ENCODE measurements at places on chromosomes 5 and 9. TPM values are rescaled to one million over a fixed set of nuclear protein-coding genes. Genes with fewer than 3 reads are reported as not detected.

The NR4A3 gene
- 2.1 TPM for total RNA-seq

The RMRP gene
- 18,533 TPM for total RNA-seq

- H3K4me3 ChIP-seq = no peak overlapping the region
- no peak for DNase-seq
- no peaks in the 10 kb centered on the region for H3K27me3 ChIP-seq
- no peaks in the 10 kb centered on the region for H3K4me1 ChIP-seq
- no peaks in the 10 kb centered on the region for H3K36me3 ChIP-seq
- no peak overlapping the region for H3K27ac ChIP-seq
Measured at GRCh38 chr5:36073595-36074216, 7.0 kb upstream of the UGT3A2 start.

DNA sequence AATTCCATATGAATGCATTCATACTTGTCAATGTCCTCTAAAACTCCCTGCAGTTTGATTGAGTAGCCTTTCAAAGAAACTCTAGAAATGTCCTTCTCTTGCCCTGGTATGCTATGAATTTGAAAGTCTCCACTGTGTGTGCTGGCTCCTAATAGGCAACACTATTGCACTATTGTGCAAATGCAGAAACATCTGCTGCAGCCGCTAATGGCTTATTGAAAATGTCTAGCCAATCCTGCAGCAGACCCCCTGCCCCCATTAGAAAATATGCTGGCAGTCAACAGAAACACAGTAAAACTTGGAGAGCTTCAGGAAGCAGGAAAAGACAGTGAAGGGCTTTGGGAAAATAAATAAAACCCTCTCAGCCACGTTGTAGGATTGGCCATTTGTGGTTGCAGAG, 87.3 kb upstream of the GRAMD2B start:
- H3K27me3 ChIP-seq = no peaks in the 10 kb centered on the region
- no peak for DNase-seq
- no peak overlapping the region for H3K4me3 ChIP-seq
- no peaks in the 10 kb centered on the region for H3K4me1 ChIP-seq

The LCN1 gene
- not detected for total RNA-seq

The NR5A1 gene
- total RNA-seq = 0.18 TPM

The DDX4 gene
- not detected for total RNA-seq

- no peak overlapping the region for H3K27ac ChIP-seq
- H3K36me3 ChIP-seq = no peaks in the 10 kb centered on the region
- no peak overlapping the region for H3K4me3 ChIP-seq
- DNase-seq = no peak
- H3K27me3 ChIP-seq = peaks cover 4% of the 10 kb centered on the region
Measured at GRCh38 chr9:680106-680505, 161.4 kb upstream of the DMRT1 start.

GRCh38 chr5:100828071-100828897, 74.8 kb downstream of the ST8SIA4 start:
- H3K4me1 ChIP-seq = peaks cover 37% of the 10 kb centered on the region
- peak overlapping the region; percentile 95 for H3K27ac ChIP-seq
- H3K27me3 ChIP-seq = no peaks in the 10 kb centered on the region
- DNase-seq = peak; percentile 89

The NKD2 gene
- 0.26 TPM for total RNA-seq

DNA sequence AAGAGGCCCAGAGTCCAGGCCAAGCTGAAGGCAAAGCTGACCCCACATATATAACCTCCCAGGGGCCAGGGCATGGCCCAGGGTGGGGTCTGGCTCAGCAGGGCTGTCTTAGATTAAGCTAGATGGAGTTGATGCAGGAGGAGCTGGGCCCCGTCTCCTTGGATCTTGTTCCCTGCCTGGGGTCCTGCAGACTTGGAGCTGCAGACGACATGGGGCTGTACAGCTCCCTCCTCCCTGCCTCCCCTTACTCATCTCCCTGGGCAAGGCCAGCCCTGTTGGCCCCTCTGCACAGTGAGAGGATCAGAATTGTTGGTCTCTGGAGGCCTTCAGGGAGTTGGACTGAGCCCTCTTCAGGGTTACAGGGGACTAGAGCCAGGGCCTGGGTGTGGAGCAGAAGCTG, 134.9 kb downstream of the RGS3 start:
- DNase-seq = no peak
- peaks cover 15% of the 10 kb centered on the region for H3K4me1 ChIP-seq

DNA sequence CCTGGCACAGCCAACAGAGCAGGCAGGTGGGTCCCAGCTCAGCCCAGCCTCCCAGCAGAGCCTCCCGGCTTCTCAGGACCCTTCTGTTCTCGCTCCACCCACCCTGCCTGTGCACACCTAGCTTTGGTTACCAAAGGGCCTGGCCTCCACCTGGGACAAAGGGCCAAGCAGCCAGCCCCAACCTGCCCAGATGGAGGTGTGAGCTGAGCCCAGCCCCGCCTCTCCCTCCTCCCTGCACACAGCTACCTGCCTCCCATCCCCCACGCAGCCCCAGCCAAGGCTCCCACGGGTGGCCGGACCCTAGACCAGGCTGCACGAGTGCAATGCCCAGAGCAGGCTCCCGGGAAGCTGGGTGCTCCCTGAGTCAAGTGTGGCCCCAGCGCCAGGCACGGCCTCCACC, 5.6 kb downstream of the TPRN start:
- no peak for DNase-seq
- no peak overlapping the region for H3K27ac ChIP-seq
- no peaks in the 10 kb centered on the region for H3K36me3 ChIP-seq
- no peak overlapping the region for H3K4me3 ChIP-seq
- no peaks in the 10 kb centered on the region for H3K27me3 ChIP-seq
- peaks cover 6% of the 10 kb centered on the region for H3K4me1 ChIP-seq

GRCh38 chr5:65100911-65101631, 332.3 kb downstream of the CWC27 start:
- peaks cover 28% of the 10 kb centered on the region for H3K4me1 ChIP-seq
- H3K27ac ChIP-seq = no peak overlapping the region
- no peak overlapping the region for H3K4me3 ChIP-seq
- no peak for DNase-seq
- no peaks in the 10 kb centered on the region for H3K27me3 ChIP-seq

- peaks cover 4% of the 10 kb centered on the region for H3K4me1 ChIP-seq
- peaks cover 9% of the 10 kb centered on the region for H3K36me3 ChIP-seq
- peak overlapping the region; percentile 94 for H3K27ac ChIP-seq
- no peaks in the 10 kb centered on the region for H3K27me3 ChIP-seq
Measured at GRCh38 chr5:66144834-66145390, 812 bp downstream of the SREK1 start.

The KIF3A gene
- total RNA-seq = 9.3 TPM

DNA sequence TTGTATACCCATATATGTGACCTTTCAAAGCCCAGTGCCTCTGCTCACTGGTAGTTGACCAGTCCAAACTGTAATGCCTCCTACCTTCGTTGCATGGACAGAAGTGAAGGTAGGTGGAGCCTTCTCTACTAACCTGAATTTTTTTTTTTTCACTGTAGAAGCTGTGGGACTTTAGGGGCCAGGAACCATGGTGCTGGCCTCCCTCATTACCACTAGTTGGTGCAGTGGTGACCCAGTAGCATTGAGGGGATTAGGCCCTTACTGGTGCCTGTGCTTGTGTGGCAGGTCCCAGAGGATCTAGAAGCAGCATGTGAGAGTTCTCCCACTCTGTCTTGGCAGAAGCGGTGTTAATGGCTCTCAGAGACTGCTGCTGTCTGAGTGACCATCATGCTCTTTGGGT, 2.3 kb downstream of the RALGPS1 start:
- H3K4me3 ChIP-seq = no peak overlapping the region
- H3K36me3 ChIP-seq = no peaks in the 10 kb centered on the region
- DNase-seq = no peak

GRCh38 chr5:102529031-102529430, 30.2 kb upstream of the SLCO6A1 start:
- H3K36me3 ChIP-seq = no peaks in the 10 kb centered on the region
- no peak overlapping the region for H3K27ac ChIP-seq
- no peaks in the 10 kb centered on the region for H3K27me3 ChIP-seq
- H3K4me3 ChIP-seq = no peak overlapping the region
- no peaks in the 10 kb centered on the region for H3K4me1 ChIP-seq
- DNase-seq = no peak

DNA sequence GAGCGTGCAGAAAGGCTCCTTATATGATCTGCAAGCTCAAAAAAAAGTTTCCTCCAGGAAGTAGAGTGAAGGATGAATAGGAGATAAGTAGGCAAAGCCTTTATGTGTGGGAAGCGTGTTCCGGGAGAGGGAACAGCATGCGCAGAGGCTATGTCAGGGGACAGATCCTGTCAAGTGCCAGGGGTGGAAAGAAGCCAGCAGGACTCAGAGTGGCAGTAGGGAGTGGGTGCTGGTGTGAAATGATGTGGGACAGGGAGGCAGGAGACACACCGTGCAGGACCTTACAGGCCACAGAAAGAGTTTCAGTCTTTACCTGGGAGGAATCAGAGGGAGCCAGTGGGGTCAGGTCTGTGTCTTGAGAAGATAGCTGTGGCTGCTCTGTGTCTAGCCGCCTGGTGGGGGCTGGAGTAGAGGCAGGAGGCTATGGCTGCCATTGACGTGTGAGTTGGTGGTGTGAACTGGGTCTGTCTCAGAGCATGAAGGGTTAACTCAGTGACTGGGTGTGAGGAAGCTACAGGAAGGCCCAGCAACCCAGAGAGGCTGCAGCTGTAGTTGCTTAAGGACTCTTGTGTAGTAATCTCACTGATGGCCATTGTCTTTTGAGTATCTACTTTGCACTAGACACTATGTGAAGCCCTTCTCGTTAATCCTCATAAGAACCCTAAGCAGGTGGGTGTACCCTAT, 71.3 kb downstream of the PPARGC1B start:
- peaks cover 49% of the 10 kb centered on the region for H3K4me1 ChIP-seq
- DNase-seq = no peak
- peak overlapping the region; percentile 3 for H3K27ac ChIP-seq
- H3K27me3 ChIP-seq = no peaks in the 10 kb centered on the region
- H3K36me3 ChIP-seq = no peaks in the 10 kb centered on the region

DNA sequence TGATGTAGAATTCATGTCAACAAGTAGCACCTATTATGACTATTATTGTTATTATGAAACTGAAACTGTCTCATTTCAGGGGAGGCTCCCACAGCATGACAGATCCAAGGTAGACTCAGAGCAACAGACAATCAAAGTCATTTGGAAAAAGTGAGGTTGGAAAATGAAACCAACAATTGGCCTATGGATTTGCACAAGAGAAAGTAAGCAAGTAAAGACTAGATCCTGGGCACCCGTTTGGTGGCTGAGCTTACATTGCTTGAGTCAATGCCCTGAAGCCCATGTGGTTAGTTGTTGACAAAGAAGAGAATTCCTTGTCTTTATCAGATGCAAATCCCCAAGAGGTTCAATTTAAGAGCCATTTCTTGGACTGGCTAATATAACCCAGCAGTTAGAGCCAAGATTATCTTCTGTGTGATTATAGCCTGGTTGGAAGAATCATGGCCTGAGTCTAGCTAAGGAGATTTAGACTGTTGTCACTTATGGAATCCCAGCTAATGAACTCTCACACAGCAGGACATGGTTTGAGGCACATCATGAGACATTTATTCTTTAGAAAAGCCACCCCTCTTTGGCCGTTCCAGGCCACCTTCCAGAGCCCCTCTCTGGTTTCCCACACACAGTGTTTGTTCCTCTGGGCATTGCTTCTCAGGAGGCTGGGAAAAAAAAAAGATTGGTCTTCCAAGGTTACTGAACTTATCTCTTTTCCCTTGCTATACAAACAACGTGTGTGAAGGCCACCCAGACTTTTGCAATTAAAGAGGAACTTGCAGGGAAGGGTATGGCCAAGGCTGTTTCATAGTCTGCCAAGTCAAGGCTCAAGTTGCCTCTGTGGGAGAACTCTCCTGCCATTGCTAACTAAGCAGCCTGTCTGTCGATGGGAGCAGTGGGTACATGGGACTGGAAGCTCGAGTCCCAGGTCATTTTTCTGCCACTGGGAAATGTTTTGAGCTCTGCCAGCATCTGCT, 399.5 kb downstream of the ENC1 start:
- no peak overlapping the region for H3K4me3 ChIP-seq
- no peak overlapping the region for H3K27ac ChIP-seq
- no peak for DNase-seq
- peaks cover 9% of the 10 kb centered on the region for H3K4me1 ChIP-seq

DNA sequence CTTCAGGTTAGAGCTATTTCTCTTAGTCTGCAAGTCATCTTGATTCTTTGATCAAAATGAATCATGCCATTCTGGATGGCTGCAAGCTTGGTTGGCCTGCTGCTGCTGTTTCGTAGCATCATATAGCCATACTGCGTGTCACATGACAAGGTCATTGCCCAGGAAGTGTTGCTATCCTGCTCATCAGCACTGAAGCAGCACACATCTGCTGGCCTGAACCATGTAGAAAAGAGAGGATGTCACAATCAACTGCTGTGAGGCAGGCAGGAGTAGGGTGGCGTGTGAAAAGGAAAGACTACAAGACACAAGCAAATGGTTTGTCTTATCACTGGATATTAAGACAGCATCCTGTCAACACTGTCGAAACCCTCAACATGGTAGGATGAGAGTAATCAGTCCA, 376.7 kb upstream of the RORB start:
- H3K4me3 ChIP-seq = no peak overlapping the region
- H3K4me1 ChIP-seq = no peaks in the 10 kb centered on the region
- H3K27ac ChIP-seq = no peak overlapping the region
- no peak for DNase-seq
- no peaks in the 10 kb centered on the region for H3K36me3 ChIP-seq

The ZFP2 gene
- total RNA-seq = not detected

Measured in GM12878 (cell line).